Fibroblast of pulmonary artery (primary cell): ENCODE measurements at places on chromosomes 16 and 17.

- no peak for DNase-seq
Measured at GRCh38 chr16:5040451-5040850, 6.7 kb upstream of the NAGPA start.

- DNase-seq = peak; percentile 10
Measured at GRCh38 chr17:77716289-77716926, 242.1 kb upstream of the TNRC6C start.

GRCh38 chr16:87384162-87384874 lies 742 bp upstream of the FBXO31 start:
- no peak for DNase-seq

- DNase-seq = no peak
Measured at GRCh38 chr16:48212033-48212432, 32.1 kb upstream of the LONP2 start.

GRCh38 chr16:7268182-7268581 lies 64.5 kb upstream of the RBFOX1 start:
- no peak for DNase-seq

GRCh38 chr16:4574919-4575705 lies 19.0 kb downstream of the C16orf96 start:
- no peak for DNase-seq

DNA sequence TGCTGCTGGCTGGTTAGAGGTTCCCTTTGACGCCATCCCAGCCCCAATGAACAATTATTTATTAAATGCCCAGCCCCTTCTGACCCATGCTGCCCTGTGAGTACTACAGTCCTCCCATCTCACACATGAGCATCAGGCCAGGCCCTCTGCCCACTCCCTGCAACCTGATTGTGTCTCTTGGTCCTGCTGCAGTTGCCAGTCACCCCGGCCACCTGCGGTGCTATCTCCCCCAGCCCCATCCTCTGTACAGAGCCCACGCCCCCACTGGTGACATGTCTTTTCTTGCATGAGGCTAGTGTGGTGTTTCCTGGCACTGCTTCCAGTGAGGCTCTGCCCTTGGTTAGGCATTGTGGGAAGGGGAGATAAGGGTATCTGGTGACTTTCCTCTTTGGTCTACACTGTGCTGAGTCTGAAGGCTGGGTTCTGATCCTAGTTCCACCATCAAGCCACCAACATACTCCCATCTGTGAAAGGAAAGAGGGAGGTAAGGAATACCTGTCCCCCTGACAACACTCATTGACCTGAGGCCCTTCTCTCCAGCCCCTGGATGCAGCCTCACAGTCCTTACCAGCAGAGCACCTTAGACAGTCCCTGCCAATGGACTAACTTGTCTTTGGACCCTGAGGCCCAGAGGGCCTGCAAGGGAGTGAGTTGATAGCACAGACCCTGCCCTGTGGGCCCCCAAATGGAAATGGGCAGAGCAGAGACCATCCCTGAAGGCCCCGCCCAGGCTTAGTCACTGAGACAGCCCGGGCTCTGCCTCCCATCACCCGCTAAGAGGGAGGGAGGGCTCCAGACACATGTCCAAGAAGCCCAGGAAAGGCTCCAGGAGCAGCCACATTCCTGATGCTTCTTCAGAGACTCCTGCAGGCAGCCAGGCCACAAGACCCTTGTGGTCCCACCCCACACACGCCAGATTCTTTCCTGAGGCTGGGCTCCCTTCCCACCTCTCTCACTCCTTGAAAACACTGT lies 11.3 kb downstream of the CX3CL1 start:
- DNase-seq = peak; percentile 39

DNA sequence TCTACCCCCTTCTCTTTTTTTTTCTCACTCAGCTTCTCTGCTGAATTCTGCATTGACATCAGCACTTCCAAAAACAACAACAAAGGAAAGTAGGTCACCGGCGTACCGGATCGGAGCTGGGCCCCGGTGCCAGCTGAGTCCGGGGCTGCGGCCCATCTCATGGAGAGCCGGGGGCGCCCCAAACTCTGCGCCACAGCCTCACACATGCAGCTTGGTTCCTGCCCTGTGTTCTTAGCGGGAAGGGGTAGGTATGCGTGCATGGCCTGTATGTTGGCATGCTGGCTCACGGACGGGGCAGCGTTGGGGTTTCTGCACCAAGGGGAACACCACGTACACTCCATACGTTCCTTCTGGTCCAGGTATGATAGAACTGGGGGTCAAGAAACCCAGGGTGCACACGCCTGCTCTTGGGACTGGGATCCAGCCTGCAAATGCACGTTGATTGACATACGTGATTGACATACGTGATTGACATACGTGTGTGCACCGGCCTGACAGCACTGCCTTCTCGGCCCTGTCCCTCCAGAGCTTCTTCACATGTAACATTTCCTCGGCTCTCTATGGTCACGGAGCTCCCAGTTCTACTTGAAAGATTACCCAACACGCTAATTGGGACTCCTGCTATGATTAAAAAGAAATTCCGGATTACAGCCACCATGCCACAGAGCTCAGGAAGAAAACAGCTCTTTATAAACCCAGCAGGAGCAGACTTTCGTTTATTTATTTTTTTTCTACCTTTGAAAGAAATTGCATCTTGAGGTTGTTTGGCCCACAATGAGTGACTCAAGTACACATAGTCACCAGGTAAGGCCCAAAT lies 88.7 kb downstream of the RPA1 start:
- DNase-seq = no peak

DNA sequence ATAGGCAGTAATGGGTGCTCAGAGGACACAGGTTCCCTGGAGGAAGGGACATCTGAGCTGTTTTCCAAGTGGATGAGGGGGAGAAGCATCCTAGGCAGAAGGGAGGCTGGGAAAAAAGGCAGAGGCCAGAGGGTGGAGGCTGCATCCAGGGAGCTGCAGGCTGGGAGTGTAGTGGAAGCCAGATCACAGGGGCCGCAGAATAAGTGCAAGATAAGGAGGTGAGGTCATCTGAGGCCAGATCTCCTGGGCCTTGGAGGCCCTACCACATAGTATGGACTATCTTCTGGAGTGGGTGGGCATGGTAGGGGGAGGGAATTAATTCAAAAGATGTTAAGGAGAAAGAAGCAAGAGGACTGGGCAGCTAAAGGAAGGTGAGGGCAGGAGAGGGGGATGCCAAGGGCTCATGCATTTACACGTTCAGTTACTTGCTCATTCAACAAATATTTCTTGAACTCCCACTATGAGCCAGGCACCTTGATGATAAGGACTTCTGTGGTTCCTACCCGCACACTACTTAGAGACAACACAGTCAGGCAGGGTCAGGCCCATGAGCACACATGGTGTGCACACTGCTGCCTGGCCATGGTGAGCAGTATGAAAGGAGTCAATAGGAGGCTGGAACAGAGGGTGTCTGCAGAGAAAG lies 2.4 kb upstream of the RIPOR1 start:
- DNase-seq = peak; percentile 24

GRCh38 chr17:56891751-56892150 lies 22.1 kb downstream of the TRIM25 start:
- no peak for DNase-seq

GRCh38 chr17:1714980-1715802 lies 5.0 kb upstream of the TLCD2 start:
- peak; percentile 91 for DNase-seq

DNA sequence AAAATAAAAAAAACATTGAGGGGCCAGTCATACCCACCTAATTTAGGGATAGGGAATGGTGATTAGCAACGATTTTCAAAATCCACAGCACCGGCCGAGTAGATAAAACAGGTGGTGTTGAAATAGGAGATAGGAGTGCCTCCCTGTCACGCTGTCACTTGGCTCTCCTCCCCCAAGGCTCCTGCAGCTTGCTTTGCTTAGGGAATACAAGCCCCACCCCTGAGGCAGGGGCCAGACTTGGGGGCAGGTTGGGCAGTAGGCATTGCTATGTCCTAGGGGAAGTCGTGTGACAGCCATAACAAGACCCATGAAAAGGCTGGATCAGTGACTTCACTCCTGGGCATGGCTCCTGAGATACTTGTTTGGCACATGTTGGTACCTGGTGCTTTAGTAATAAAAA lies 25.8 kb downstream of the POLR2A start:
- DNase-seq = no peak
